ENCODE measurements at places on chromosomes 5 and 9. TPM values are rescaled to one million over a fixed set of nuclear protein-coding genes. Genes with fewer than 3 reads are reported as not detected.

- DNase-seq = no peak
Observed at GRCh38 chr9:20552874-20553557, 69.3 kb downstream of the MLLT3 start.

DNA sequence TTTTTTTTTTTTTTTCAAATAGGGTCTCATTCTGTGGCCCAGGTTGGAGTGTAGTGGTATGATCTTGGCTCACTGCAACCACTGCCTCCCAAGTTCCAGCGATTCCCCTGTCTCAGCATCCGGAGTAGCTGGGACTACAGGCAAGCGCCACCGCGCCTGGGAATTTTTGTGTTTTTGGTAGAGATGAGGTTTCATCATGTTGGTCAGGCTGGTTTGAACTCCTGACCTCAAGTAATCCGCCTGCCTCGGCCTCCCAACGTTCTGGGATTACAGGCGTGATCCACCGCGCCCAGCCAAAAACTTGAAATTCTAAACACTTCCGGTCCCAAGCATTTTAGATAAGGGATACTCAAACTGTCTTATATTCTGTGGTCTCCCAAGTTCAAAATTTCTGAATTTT, 718.9 kb upstream of the MEF2C start:
- DNase-seq = no peak

- no peak for DNase-seq
Observed at GRCh38 chr9:93686127-93686879, 109.9 kb downstream of the PHF2 start.

DNA sequence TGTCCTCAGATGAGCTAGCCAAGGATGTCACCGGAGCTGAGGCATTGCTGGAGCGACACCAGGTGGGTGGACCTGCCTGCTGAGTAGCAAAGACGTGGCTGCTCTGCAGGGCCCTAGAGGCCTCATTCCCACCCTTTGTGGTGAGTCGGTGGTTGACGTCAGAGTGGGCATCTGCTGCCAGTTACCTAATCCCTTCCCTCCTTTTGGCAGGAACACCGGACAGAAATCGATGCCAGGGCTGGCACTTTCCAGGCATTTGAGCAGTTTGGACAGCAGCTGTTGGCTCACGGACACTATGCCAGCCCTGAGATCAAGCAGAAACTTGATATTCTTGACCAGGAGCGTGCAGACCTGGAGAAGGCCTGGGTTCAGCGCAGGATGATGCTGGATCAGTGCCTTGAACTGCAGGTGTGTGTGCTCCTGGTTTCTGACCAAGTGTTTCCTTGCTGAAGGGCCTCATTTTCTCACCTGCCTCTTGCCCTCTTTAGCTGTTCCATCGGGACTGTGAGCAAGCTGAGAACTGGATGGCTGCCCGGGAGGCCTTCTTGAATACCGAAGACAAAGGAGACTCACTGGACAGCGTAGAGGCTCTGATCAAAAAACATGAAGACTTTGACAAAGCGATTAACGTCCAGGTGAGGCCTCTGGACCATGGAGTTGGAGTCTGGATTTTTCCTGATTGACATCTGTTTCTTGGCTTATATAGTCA, 48.9 kb downstream of the DYNC2I2 start:
- DNase-seq = peak; percentile 88

GRCh38 chr5:90530736-90531487, 1.5 kb upstream of the LYSMD3 start:
- DNase-seq = peak; percentile 12

DNA sequence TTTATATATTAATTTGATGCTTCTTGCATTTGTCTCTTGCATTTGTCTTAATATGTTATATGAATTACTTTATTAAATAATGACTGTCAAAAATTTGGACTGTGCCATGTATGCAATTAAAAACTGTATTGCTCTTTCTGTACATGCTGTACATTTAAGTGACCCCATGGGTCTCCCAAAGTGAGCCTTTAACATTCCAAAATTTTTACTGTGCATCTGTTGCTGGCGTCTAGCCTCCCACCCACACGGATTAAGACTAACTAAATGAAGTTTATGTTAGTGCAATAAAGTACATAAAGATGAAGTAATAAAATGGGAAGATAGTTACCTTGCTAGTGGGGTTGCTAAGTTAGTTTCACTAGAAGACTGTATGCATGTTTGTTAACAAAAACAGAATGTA, 48.5 kb downstream of the ADAMTS19 start:
- peak; percentile 75 for DNase-seq

DNA sequence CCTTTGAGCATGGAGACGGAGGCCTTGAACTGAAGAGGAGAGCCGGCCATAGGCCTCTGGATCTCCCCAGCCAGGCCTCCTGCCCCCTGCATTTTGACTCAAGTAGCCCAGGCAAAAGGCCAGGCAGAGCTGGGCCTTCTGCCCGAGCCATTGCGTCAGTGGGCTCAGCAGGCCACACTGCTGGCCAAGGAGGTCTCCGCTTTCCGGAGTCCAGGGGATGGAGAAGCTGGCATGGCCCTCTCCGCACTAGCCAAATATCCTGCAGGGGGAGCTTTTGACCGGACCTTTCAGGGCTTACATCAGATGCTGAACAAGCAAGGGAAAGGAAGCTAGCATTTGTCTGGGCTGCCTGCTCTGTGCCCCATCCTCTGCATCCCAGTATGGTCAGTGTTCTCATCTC, 386.8 kb downstream of the TRIM36 start:
- peak; percentile 81 for DNase-seq

GRCh38 chr5:31251032-31251431, 57.5 kb downstream of the CDH6 start:
- no peak for DNase-seq

DNA sequence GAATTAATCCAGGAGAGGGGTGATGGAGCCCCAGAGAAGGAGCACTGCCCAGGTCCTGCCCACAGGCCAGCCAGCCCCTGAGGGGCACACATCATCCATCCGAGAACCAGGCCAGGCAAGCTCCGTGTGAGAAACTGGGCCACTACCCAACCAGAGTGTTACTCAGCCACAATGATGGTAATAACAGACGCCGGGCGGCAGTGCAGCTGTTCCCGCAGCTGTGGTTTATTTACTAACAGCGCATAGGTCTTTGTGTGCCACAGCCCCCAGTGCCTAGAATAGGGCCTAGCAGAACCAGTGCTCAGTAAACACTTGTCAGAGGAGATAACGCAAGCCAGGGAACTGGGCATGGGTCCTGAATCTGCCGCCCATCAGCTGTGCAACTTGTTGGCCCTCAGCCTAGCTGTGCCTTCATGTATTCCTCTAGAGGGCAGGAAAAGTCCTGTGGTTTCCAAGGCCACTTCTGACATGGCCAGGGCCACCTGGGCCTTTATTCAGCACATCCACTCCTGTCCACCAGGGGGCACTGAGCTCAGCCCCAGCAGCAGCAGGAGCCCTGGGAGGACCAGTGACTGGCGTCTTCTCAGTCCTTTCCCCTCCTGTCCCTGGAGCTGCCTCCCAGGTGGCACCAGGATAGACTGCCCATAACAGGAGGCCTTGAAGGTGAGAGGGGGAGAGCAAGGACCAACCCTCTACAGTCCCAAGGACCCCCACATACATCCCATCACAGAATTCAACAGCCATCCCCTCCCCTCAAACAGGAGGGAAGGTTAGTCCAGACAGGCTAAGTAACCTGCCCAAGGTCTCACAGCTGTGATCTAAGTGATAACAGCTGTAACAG, 2.1 kb downstream of the MXD3 start:
- peak; percentile 76 for DNase-seq

DNA sequence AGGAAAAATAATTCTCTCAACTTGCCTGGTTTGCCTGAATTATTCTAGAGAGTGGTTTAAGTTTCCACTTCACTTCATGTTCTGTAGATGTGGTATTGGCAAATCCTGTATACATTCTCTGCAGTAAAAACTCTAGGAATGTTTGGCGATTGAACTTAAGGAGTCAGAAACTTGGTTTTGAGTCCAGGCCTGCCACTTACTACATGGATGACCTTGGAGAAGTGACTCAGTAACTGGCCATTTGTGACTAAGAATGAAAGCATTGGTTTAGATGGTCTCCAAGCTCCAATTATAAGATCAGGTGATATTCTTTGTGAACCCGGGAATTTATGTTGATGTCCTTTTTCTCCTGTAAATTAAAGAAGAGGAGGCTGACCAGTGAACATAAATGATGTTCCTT, 233.8 kb downstream of the GAS1 start:
- no peak for DNase-seq

GRCh38 chr5:94771742-94772141, 153.3 kb downstream of the SLF1 start:
- no peak for DNase-seq

DNA sequence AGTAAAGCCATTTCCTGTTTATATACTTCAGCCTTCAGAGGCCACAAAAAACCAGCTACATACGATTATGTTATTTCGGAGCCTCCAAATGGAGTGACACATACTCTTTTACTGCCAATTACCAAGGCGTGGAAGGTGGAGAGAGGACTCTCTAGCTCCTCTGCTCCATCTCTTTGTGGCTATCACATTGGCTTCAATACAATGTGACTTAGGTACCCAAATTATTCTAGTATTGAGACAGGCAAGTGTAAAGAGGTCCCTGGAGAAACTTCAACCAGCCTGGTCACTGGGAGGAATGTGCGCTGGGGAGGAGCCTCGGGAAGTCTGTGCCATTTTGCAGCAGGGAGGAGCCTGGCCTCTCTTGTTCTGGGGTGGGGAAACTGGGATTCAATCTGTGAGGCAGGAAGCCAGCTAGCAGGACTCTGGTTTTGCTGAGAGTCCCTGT, 85.8 kb upstream of the TAS2R1 start:
- DNase-seq = peak; percentile 85

GRCh38 chr5:109709225-109709624, 19.5 kb downstream of the MAN2A1 start:
- no peak for DNase-seq

DNA sequence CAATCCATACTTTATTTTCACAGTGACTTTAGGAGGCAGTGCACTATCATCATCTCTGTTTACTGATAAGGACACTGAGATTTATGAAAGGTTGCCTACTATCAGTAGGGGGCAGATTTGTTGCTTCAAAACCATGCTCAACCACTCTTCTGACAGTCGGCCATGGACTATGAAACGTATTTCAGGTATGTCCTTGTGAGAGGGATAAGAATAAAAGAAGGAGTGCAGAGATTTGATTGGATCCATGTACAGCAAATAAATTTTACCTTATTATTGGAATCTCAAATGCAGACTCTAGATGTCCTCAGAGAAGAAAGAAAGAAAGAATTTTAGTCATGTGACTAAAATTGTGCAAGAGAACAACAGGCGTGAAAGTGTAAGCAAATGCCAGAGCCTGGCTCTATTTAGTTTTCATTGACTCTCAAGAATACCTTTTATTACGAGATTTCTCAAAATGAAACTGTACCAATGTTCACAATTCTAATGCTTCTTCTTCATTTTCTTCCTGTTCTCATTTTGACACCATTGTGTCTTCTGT, 296.6 kb upstream of the RASA1 start:
- DNase-seq = peak; percentile 20

- DNase-seq = peak; percentile 41
Observed at GRCh38 chr5:67181648-67182221, 14.9 kb downstream of the CD180 start.

GRCh38 chr5:127898551-127899213, 184.9 kb upstream of the SLC12A2 start:
- DNase-seq = no peak

GRCh38 chr9:116145036-116145435, 8.6 kb upstream of the PAPPA start:
- no peak for DNase-seq

DNA sequence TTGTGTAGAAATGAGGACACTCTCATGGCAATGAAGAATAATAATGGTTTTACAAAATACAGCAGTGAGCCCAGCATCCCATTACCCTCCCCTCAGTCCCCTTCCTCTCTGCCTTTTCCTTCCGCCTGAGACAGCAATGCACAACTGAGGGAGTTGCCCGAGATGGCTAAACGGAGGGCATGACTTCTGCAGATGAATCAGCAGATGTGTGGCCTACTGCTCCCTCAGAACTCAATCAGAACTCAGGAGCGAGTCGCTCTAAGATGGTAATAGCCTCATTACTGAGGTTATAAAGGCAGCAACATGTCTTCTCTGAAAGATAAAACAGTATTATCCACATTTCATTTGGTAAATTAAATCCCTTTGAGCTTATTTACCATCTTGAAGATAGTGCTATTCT, 326.6 kb downstream of the ENC1 start:
- no peak for DNase-seq

GRCh38 chr5:57696825-57697570, 214.4 kb upstream of the ACTBL2 start:
- DNase-seq = peak; percentile 83

DNA sequence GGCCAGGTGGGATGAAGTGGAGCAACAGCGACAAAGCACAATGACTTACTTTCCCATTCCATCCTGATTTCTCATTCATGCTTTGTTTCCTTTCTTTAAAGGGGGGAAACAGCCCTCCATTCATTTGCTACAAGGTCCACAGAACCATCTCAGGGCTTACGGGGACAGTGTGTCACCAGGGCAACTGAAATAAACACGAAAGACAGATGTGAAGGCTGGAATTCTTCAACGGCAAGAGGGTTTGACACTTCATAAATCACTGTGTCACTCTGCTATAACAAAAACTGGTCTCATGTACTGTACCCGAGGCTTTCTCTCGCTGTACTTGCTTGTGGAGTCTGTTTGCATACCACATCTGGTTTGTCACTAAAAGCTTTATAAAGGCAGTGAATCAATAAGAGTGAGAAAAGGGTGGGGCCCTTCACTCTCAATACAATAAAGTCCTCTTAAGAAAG, 150.8 kb downstream of the EFNA5 start:
- DNase-seq = peak; percentile 31

DNA sequence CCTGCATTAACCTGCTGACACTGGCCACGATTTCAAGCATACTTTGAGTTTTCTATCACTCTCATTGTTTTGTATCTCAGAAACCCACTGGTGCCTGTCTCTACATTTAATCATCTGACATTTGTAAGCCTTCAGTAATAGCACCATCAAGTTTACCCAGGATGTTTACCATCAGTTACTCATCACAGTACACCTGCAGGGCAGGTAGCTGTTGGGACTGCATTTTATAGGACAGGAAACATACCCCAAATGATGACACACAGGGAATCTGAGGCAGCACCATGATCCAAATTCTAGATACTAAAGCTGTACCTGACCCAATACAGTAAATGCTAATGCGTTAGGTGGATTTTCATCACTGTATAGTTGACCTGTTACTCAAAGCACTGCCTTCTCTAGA, 114.2 kb downstream of the FEM1C start:
- DNase-seq = no peak

GRCh38 chr5:138724470-138725146, 28.6 kb upstream of the CTNNA1 start:
- DNase-seq = peak; percentile 29

DNA sequence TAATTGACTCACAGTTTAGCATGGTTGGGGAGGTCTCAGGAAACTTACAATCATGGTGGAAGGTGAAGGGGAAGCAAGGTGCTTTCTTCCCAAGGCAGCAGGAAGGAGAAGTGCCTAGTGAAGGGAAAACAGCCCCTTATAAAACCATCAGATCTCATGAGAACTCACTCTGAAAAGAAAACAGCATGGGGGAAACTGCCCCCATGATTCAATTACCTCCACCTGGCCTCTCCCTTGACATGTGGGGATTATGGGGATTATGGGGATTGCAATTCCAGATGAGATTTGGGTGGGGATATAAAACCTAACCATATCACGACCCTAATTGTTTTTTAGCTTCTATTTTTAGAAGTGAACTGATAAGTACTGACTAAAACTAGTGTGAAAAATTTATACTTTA, 1377.5 kb upstream of the DMAC1 start:
- DNase-seq = no peak

Gene ATOSB
- total RNA-seq = 6.4 TPM

Gene GBGT1
- total RNA-seq = 4.6 TPM

Gene SLC6A19
- total RNA-seq = not detected

Gene SH3GL2
- total RNA-seq = 0.09 TPM

Gene TMEM215
- 0.66 TPM for total RNA-seq

Gene PNPLA7
- total RNA-seq = 0.80 TPM

Data from muscle of leg (tissue), 16 donors.